Activated T-cell treated with anti-CD3 and anti-CD28 coated beads, Interleukin-2, amount 50 U/mL, for 1 hour (primary cell): ENCODE measurements at places on chromosomes 4 and X.
A peak's percentile ranks its signal among the peaks of the same experiment; 100 is the strongest.

DNA sequence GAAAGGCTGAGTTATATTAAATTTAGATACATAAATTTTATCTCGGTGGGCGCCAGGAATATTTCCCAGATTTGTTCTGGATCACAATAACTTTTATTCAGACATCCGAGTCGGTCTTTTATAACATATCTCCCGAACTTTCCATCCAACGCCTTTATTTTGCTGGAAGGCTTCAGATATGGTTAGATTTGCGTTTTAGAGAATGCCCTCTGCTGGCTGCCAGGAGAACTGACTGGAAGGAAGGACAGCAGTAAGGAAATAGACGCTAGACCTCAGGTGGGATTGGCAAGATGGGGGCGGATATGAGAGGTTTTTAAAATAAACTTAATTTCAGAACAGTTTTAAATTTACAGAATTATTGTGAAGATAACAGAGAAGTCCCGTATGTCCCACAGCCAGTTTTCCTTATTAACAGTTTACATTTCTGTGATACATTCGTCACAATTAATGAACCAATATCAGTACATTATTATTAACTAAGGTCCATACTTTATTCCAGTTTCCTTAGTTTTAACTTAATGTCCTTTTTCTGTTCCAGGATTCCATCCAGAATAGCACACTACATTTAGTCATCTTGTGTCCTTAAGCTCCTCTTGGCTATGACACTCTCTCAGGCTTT, 4.6 kb upstream of the KANTR start:
- DNase-seq: peak; percentile 40

DNA sequence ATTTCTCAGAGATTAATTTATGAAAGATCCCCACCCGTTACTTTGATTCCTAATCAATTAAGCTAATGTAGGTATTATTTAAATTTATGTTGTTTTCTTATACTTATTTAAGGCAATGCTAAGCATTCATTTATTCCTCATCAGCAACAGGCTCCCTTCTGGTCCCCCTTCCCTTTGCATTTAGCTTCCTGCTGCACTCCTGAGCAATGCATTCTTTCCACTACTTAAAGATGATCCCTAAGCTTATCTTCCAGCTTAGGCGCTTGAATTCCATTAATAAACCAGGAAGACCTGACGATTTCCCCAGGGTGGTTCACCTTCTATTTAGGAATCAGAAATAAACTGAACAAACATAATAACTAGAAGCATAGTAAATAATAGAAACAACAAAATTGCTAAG, 1003.1 kb downstream of the FSTL5 start:
- DNase-seq: no peak

DNA sequence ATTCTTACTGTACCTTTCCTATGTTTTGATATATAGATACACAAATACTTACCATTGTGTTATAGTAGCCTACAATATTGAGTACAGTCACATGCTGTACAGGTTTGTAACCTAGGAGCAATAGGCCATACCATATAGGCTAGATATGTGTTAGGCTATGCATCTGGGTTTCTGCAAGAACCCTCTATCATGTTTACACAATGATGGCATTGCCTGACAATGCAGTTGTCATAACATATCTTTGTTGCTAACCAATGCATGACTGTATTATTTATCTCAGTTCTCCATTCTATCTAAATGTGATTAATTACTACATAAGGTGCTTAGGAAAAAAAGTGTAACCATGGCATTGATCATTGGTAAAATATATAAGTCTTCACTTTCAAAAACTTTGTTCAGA, 10.0 kb upstream of the SPCS3 start:
- DNase-seq: no peak

DNA sequence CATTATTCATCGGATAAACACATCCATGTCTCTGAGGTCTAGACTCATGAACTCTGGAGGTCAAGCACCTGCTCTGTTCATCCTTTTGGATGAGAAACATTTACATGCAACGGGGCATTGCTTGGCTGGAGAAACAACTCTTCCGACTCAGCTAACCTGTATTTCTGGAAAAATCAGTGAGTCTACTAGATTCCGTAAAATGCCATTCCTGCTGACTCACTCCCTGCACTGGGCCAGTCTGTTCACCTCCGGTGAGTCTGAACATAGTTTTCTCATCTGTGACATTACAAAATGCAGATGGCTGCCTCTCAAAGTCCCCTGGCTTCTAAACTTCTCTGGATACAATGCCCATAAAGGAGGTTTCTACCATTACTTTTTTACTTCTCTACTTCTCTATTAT, 185.7 kb upstream of the HS3ST1 start:
- DNase-seq: no peak

GRCh38 chr4:10495651-10496050, 38.4 kb upstream of the ZNF518B start:
- DNase-seq: no peak

DNA sequence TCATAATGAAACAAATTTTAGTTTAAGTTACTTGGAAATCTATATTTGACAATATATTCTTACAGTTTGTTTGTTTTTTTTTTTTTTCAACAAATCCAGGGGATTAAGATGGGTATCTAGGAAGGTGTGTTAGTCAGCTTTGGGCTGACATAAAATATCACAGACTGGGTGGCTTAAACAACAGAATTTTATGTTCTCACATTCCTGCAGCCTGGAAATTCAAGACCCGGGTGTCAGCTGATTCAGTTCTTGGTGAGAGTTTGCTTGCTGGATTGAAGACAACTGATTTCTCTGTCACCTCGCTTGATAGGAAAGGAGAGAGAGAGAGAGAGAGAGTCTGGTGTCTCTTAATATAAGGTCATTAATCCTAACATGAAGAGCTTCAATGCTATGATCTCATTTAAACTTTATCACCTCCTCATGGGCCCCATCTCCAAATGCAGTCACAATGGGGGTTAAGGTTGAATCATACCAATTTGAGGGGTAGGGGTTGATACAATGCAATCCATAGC, 465.2 kb downstream of the CENPC start:
- no peak for DNase-seq

- no peak for DNase-seq
Measured at GRCh38 chr4:118762155-118762554, 73.8 kb downstream of the SEC24D start.

DNA sequence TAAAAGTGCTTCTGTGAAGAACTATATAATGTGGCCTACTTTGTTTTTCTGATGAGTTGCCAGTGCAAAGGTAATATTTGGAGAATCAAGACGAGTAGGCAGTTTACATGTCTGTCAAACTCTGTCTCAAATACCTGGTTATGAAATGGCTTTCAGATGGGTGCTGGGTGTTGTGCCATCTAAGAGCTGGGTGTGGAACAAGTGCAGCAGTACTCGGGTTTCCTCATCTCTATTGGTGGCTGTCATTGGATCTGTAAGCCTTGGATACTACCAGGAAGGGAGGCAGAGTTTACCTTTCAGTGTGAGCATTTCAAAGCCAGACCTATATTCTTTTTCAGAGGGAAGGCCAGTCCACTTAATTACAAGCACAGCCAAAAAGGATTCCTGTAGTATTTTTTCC, 37.2 kb downstream of the MTM1 start:
- no peak for DNase-seq

DNA sequence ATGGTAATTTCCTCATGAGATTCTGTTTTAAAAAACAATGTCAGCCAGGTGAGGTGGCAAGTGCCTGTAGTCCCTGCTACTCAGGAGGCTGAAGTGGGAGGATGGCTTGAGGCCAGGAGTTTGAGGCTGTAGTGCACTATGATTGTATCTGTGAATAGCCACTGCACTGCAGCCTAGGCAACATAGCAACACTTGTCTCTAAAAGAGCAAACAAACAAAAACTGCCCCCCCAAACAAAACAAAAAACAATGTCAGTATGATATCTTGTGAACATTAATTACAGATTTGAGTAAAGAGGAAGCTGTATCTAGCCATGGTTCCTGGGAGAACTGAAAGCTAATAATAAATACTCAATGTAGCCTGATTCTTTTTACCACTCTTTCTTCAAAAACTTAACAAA, 6.8 kb upstream of the MSL3 start:
- no peak for DNase-seq

DNA sequence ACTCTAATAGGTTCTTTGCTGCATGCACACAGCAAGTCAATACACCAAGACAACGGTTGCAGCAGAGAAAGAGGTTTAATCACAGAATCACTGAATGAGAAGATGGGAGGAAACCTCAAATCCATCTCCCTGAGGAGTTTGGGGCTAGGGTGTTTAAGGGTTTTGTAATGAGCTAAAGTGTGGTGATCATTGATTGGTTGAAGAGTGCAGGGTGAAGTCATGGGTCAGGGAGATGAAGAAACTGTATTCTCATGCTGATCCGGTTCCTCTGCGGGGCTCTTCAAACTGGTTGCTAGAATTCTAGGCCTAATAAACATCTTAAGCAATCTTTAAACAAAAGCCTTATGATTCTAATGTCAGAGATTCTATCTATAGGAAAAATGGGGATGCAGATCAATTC, 432.5 kb upstream of the FAM47C start:
- no peak for DNase-seq

- DNase-seq: no peak
Measured at GRCh38 chrX:97016106-97016505, 132.4 kb downstream of the RPA4 start.

GRCh38 chr4:144985531-144985930, 112.5 kb downstream of the ANAPC10 start:
- no peak for DNase-seq

- no peak for DNase-seq
Measured at GRCh38 chr4:40831146-40831907, 81.6 kb downstream of the NSUN7 start.

GRCh38 chr4:22988526-22988925, 295.8 kb downstream of the GBA3 start:
- DNase-seq: no peak

DNA sequence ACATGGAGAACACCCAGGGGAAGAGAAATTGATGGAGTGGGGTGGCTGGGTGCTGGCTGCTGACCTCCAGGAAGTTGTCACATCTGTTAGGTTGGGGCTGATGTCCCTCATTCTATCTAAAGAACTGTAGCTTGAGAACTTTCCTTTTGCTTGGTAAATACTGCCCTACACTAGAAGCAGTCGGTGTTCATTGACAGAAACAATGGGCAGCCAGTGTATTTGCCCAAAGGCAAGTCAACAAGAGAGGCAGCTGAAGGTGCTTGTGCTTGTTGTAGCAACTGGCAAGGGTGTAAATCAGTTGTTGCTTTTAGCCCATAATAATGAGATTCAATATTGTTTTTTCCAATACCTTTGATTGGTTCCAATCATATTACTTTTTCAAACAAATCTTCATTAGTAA, 956 bp downstream of the TMEM154 start:
- DNase-seq: no peak
